ENCODE measurements at places on chromosomes 6 and 20.

- no peak overlapping the region for H3K27ac ChIP-seq
- no peak overlapping the region for H3K4me3 ChIP-seq
- no peaks in the 10 kb centered on the region for H3K27me3 ChIP-seq
- no peaks in the 10 kb centered on the region for H3K36me3 ChIP-seq
- no peak for DNase-seq
- no peaks in the 10 kb centered on the region for H3K4me1 ChIP-seq
These were observed 95.0 kb upstream of the FAM8A1 start for GRCh38 chr6:17505062-17505476.

- no peaks in the 10 kb centered on the region for H3K4me1 ChIP-seq
- no peaks in the 10 kb centered on the region for H3K36me3 ChIP-seq
- peaks cover 7% of the 10 kb centered on the region for H3K27me3 ChIP-seq
- no peak overlapping the region for H3K4me3 ChIP-seq
- H3K27ac ChIP-seq, result no peak overlapping the region
These were observed 83.3 kb downstream of the DCDC2 start for GRCh38 chr6:24274441-24275083.

DNA sequence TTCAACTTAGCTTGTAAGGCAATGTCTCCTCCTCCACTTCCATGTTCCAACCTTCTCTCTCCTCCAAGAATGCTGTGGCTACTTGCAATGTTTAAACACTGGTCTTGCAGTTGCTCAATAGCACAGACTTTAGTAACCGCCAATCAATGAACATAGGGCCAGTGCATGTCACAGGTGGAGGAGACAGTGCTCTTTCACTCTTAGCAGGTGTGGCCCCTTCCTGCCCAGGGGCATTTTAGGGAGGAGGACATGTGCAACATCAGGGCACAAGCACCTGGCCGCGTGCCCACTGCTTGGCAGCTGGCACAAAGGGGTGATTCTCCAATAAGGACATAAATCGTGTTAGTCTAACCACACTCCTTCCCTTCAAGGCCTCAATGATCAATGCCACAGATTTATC is 41.3 kb downstream of the ADGRF1 start:
- no peak overlapping the region for H3K4me3 ChIP-seq
- H3K36me3 ChIP-seq, result no peaks in the 10 kb centered on the region
- H3K27ac ChIP-seq, result no peak overlapping the region
- H3K27me3 ChIP-seq, result peaks cover 6% of the 10 kb centered on the region

GRCh38 chr20:47370850-47371782 is 14.6 kb upstream of the ZMYND8 start:
- peaks cover 6% of the 10 kb centered on the region for H3K4me1 ChIP-seq
- DNase-seq, result no peak
- peak overlapping the region; percentile 26 for H3K27ac ChIP-seq
- no peaks in the 10 kb centered on the region for H3K36me3 ChIP-seq
- H3K27me3 ChIP-seq, result no peaks in the 10 kb centered on the region

DNA sequence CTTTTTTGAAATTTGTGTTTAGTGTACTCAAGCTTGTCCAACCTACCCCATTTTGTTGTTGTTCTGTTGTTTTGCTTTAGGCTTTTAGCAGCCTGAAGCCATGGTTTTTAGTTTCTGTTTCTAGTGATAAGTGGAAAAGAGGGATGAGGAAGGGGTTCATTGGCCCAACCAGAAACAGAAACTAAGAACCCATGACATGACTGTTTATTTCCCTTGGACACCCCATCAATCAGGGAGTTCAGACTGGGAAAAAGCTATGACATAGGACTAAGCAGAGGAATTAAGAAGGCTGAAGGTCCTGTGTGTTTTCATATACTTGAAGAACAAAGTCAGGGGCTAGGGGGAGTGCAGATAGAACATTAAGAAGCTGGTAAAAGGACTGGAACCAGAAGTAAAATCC is 194.5 kb upstream of the THEMIS start:
- no peak overlapping the region for H3K4me3 ChIP-seq
- no peaks in the 10 kb centered on the region for H3K27me3 ChIP-seq
- peaks cover 11% of the 10 kb centered on the region for H3K4me1 ChIP-seq

- H3K27me3 ChIP-seq, result no peaks in the 10 kb centered on the region
- H3K4me1 ChIP-seq, result no peaks in the 10 kb centered on the region
- H3K4me3 ChIP-seq, result no peak overlapping the region
- DNase-seq, result no peak
- no peak overlapping the region for H3K27ac ChIP-seq
These were observed 65.1 kb downstream of the DLGAP4 start for GRCh38 chr20:36370991-36371790.
